NCI-H526 (cell line): ENCODE measurements at places on chromosomes 11 and 22.
A peak's percentile ranks its signal among the peaks of the same experiment; 100 is the strongest.

- DNase-seq: no peak
These were observed 7.0 kb upstream of the PRG2 start for GRCh38 chr11:57397394-57397990.

GRCh38 chr22:47836957-47837356 is 1074.5 kb downstream of the TBC1D22A start:
- DNase-seq: no peak

GRCh38 chr11:69353696-69354544 is 60.0 kb downstream of the MYEOV start:
- no peak for DNase-seq

DNA sequence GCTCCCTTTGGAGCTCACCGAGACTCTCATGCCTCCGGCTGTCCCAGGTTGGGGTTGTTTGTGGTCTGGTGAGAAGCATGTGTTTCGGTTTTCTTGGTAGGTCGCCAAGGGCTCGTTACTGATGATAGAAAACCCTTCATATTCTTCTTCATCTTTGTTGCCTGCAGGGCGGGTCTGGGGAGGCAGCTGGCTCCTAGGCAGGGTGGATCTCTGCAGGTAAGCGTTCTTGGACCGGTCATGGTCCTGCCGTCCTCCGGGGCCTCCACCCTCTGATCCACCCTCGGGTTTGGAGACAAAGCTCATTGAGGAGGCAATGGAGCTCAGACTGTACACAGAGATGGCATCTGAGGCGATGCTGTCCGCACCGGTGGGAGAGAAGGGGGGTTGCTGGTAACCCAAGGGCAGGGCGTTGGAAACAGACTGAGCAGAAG is 64.3 kb upstream of the PITPNB start:
- DNase-seq: no peak

DNA sequence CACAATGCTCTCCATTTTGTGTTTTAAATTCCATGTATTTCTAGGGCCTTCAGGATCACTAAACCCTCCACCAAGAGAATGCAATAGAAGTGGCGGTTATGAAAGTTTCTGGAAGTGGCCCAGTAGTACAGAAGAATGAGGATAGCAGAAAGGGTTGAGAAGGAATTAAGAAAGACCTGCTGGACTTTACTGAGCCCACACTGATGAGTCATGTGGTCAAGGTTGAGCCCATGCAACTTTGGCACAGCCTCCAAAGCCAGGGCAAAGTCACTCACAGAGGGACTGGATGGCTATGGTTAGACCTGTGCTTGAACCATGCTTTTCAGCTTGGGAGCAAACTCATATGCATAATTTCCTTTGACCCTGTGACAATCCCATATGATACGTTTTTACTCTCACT is 102.9 kb upstream of the PLET1 start:
- DNase-seq: no peak

DNA sequence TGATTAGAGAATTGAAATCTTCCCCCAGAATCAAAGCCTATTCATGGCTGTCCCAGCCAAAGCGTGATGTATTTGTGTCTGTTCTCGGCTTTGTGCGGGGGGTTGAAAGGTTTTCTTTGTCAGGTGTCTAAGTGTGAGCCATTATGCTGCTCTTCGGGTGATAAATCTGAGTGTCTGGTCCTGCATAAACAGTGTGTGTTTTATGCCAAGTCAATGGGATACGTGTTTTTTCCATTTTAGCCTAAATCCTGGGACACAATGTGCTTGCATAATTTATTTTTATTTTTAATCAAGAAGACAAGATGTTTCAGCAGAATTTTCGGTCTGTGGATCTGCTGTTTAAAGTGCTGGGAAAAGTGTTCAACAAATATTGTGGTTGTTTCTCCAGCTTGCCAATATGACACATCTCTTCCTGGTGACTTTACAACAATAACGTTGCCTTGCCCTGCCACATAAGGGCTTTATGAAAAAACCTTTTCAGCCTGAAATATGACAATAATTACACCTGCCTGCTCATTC is 267.8 kb downstream of the TBC1D22A start:
- DNase-seq: no peak

- DNase-seq: no peak
These were observed 126.9 kb downstream of the CD44 start for GRCh38 chr11:35265755-35266454.

DNA sequence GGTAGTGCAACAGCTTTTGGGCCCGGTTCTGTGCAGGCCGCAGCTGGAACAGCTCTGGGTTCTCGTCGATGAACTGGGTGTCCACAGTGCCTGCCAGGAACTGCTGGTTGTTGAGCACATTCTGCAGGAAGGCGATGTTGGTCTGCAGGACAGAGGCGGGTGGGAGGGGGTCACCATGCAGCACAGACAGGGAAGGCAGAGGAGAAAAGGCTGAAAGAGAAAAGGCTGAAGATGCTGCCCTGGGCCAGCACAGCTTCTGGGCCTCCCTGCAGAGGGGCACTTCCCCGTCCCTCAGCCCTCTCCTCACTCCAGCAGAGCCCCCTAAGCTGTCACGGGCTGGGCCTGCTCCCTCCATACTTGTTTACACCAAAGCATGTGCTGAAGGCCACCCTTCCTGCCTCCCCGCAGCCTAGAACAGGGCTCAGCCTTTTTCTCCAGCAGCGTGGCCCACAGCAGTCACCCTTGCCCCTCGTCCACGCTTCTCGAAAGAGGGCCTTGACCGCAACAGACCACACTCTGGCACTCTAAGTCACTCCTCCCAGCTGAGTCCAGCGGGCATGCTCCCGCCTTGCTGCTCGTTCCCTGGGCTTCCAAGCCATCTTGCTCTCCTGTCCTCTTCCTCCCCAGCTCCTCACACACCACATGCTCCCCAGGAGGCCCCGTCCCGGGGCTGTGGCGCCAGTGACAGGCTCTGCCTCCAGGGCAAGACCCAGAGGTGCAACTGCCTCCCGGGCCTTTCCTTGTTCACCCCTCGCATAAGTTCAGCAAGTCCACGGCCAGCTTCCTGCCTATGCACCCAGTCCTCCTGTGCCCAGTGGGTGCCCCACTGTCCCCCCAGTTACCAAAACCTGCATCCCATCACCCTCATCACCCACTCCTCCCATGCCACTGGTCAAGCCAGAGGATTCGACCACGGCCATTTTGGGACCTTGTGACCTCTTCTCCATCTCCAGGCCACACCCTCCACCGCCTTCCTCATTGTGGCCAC is 3.3 kb upstream of the LRFN4 start:
- DNase-seq: no peak

- DNase-seq: no peak
These were observed 79.1 kb upstream of the WNT7B start for GRCh38 chr22:46055911-46056545.

DNA sequence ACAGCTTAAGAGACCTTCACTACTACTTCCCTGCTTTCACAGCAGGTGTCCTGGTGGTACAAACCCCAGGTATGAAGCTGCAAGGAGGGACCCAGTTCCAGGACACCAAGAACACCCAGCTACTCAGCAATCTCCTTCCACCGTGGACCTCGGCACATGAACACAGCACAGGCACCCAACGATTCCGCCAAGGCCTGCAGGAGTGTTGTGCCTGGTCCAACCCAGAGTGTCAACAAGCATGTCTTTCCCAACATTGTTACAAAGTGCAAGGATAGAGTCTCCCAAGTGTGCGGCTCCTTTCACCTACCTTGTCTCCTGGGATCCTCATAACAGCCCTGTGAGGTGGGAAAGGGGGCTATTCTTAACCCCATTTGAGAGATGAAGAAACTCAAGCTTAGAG is 11.8 kb downstream of the PATZ1 start:
- no peak for DNase-seq

GRCh38 chr11:100759106-100759505 is 72.0 kb downstream of the ARHGAP42 start:
- DNase-seq: no peak

- DNase-seq: peak; percentile 73
These were observed 42.2 kb downstream of the CYTH4 start for GRCh38 chr22:37324340-37325038.

DNA sequence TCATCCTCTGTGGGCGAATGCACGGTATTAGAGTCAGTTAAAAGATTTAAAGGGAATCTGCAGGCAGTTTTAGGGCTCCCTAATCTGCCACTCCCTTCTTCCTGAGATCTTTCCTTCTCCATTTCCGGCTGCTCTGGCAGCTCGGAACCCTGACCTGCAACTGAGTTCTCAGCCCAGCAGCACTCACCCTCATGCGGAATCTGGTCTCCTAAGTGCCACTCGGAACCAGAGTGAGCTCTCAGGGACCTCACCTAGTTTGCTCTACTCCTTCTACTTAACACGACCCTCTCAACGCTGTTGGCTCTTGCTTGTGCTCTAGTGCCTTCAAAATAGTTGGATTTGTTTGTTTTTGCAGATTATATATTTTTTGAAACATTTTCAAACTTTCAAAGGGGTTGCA is 19.3 kb upstream of the IL10RA start:
- no peak for DNase-seq

DNA sequence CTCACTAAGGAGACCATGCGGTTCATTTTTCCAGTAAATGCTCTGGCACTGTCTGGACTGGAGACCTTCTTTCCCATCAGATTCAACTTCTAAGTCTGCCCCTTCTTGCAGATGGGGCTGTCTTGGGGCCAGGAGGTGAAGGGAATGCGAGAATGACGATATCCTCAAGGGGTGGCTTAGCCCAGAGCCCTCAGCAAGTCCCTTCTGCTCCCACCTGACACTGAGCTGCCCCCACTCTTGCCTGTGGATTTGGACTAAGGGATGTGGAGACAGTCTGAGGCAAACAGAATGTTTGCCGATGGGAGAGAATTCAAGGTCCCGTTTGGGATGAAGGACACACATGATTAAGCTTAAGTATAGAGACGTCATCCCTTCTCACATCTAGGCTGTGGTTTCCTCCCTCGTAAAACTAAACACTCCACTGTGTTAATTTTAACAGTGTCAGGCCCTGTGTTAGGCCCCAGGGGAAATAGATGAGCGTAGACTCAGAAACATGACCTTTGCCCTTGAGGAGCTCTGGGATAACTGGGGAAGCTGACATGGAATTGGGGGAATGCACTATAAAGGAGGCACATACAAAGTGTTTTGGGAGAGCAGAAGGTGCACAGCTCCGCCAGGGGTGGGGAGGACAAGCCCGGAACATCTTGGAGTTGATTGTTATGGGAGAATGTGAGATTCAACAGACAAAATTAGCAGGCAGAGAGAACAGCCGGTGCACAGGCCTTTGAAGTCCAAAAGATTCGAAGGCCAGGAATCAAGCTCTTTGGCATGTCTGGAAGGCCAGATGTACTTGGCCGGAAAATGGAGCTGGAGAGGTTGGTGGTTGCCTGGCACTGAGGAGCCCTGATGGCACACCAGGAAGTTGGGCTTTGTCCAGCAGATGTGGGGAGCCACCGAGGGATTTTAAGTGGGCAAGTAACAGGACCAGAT is 71.6 kb downstream of the ST3GAL4 start:
- DNase-seq: peak; percentile 57

DNA sequence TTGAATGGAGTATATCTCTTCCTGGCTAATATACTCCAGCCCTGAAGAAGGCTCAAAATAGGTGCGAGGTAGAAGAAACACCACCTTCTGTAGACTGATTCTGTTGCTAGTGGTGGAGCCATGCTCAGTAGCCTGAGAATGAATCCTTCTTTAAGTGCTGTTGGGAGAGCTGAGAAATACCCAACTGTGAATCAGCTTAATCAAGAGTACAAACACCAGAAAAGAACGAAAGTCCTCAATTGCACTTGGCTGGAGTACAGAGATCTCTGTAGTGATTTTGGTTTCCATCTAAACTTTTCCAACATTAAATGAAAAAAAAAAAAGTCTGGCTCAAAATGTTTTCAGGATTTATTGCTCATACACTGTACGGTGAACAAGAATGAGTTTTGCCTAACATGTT is 619.1 kb downstream of the METTL15 start:
- DNase-seq: no peak

DNA sequence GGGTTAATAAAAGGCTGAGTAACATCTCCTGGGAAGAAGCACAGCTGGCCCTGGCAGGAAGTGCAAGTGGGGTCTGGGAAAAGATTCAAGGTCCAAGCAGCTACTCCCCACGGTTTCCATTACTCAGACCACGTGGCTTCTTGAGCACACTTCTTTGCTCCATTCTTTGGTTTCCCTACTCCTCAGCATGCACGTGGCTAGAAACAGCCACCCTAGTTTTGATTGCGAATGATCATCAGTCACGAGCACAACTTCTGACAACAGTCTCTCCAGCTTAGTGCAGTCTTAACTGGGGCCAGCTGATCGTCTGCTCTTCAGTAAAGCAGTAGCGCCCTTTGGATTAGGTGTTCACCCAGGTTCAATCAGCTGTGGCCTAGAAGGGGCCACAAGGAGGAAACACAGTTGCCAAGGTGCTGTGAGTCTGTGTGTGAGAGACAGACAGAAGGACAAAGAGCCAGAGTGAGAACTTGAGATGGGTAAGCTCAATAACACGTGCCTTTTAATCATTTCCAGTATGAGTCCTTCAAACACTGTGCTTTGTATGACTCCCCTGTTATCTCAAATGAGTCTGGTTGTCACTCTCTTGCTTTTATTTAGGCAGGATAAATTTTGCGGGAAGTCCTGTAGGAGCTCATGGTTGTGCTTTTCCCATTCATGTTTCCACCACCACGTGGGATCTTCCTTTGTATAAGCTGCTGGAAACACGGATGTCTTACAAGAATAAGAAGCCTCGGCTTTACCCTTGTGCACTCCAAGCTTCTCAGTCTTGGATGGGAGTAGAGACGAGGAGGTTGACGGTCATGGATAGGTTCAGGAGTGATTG is 901 bp upstream of the PARVA start:
- DNase-seq: no peak

DNA sequence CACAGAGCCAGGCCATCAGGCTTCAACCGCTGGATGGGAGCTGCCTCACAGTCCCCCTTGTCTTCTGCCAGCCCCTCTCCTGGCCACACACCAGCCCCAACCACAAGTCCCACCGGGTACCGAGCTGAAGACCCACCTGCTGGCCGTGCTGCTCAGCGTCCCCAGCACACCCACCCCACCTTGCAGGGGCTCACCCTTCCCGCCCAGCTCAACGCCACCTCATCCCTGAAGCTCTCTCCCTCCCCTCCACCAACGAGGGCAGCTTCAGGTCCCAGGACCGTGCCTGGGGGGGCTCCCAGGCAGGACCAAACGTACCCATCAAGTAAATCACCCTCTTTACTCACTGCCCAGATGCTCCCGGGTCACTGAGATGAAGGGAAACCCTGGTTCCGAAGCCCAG is 141.0 kb downstream of the CRYBB2 start:
- no peak for DNase-seq

- no peak for DNase-seq
These were observed 2.9 kb downstream of the PIDD1 start for GRCh38 chr11:802018-802617.

DNA sequence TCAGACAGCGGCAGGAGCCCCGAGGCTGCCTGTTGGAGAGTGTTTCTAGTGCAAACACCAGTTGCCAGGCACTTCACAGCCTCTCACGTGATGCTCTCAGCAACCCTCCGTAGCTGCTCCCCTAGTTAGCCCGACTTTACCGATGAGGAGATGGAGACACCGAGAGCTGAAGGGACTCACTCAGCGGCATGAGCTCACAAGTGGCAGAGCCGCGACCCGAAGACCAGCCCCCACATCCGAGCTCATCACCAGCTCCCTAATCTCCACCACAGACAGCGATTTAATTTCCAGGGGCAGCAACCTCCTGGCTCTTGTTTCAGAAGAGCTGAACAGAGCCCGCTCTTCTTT is 28.7 kb upstream of the RTL6 start:
- DNase-seq: no peak
